Activated CD8-positive, alpha-beta memory T cell treated with anti-CD3 and anti-CD28 coated beads, Interleukin-2, amount 10 ng/mL, durations not matched to agents 7 days and 5 days (primary cell): ENCODE measurements at places on chromosomes 12 and 14. TPM values are rescaled to one million over a fixed set of nuclear protein-coding genes. Genes with fewer than 3 reads are reported as not detected.

DNA sequence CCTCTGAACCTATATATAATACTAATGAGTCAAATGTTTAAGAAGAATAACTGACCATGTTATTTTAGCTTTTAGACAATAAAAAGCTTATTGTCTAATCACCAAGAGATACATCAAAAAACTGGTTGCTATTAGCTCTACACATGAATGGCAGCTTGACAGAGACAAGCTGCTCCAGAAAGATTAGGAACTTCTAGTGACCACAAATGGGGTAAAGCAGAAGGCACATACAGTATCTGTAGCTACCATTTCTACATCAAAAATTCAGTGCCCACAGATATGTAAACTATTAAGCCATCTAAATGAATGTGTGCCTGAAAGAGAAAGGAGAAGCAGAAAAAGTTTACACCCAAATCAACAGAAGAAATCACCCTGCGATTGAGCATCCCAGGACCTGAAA lies 2.4 kb downstream of the AREL1 start:
- H3K27ac ChIP-seq = no peak overlapping the region
- peaks cover 44% of the 10 kb centered on the region for H3K4me1 ChIP-seq
- no peak for DNase-seq
- no peaks in the 10 kb centered on the region for H3K27me3 ChIP-seq
- H3K36me3 ChIP-seq = peaks cover 6% of the 10 kb centered on the region
- peak overlapping the region; percentile 23 for H3K4me3 ChIP-seq

- no peaks in the 10 kb centered on the region for H3K36me3 ChIP-seq
- H3K4me3 ChIP-seq = no peak overlapping the region
- H3K4me1 ChIP-seq = no peaks in the 10 kb centered on the region
- DNase-seq = no peak
- H3K27ac ChIP-seq = no peak overlapping the region
- no peaks in the 10 kb centered on the region for H3K27me3 ChIP-seq
These were observed 255.2 kb downstream of the SOX5 start for GRCh38 chr12:23694307-23694706.

DNA sequence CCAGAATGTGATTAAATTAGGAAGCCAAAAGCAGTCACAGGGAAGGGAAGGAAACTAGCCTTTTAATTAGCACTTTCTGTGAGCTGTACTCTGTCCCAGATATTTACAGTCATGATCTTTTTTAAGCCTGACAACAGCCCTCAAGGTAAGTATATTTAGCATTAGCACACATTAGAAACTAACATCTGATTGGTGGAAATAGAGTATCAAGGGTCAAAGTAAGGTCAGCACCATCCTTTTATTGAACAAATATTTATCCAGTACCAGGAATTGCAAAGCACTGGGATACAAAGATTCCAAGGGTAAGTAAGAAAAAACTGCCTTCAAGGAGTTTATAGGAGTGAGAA lies 28.2 kb downstream of the RPGRIP1 start:
- H3K27me3 ChIP-seq = peaks cover 16% of the 10 kb centered on the region
- peak overlapping the region; percentile 35 for H3K4me3 ChIP-seq

DNA sequence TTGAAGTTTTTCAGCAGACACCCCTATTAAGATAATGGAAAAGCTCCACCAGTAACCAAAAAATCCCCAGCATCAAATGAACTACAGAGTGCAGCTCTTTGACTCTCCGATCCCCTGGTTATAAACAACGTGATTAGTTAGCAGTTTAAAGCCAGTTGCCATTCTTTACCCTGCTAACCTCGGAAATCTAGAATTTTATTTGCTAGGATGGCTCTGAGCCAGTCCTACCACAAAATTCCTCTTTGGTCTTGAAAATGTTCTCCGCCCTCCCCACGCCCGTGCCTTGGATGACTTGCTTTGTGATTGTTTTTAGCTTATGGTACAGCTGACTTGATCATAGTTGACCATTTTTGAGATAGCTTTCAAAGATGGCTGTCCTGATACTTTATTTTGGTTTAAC lies 1.2 kb downstream of the KLHDC2 start:
- peak overlapping the region; percentile 87 for H3K4me3 ChIP-seq
- no peaks in the 10 kb centered on the region for H3K27me3 ChIP-seq
- H3K27ac ChIP-seq = peak overlapping the region; percentile 97
- no peak for DNase-seq
- H3K36me3 ChIP-seq = peaks cover 3% of the 10 kb centered on the region

DNA sequence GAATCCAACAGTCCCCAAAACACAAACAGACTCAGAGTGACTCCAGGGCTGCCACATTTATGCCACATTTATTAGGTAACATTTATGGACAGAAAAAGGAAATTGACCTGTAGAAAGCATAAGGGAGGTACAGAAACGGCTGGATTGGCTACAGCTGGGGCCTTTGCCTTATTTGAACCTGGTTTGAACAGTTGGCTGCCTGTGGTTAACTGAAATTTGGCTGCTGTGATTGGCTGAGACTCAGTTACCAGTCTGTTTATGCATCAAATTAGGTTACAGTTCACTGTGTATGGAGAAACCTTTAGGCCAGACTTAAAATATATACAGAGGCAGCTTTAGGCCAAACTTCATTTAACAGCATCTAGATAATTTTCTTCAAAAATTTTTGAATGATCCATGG lies 27.8 kb upstream of the PCNX1 start:
- DNase-seq = no peak
- H3K4me3 ChIP-seq = no peak overlapping the region
- H3K36me3 ChIP-seq = no peaks in the 10 kb centered on the region
- H3K27me3 ChIP-seq = no peaks in the 10 kb centered on the region
- H3K27ac ChIP-seq = no peak overlapping the region
- H3K4me1 ChIP-seq = peaks cover 33% of the 10 kb centered on the region

DNA sequence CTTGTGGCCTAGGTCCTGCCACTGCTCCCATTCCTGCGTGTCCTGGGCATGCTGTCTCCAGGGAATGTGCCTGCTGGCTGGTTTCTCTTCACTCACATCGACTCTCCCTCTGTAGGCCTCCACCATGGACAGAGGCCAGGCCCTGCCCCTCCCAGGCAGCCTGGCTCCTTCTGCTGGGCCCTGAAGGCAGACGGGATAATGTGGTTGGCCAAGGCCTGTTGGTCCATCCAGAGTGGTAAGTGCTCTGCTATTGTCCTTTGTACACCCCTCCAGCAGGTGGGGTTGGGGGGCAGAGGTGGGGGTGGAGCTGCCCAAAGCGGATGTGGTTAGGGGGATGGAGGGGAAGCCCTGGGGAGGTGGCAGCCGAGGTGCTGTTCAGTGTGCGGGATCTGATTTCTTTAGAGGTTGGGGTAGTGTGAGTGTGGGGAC lies 9.5 kb upstream of the NR4A1 start:
- peak overlapping the region; percentile 45 for H3K27ac ChIP-seq
- no peaks in the 10 kb centered on the region for H3K36me3 ChIP-seq
- H3K27me3 ChIP-seq = peaks cover 4% of the 10 kb centered on the region
- peak; percentile 67 for DNase-seq
- no peak overlapping the region for H3K4me3 ChIP-seq

DNA sequence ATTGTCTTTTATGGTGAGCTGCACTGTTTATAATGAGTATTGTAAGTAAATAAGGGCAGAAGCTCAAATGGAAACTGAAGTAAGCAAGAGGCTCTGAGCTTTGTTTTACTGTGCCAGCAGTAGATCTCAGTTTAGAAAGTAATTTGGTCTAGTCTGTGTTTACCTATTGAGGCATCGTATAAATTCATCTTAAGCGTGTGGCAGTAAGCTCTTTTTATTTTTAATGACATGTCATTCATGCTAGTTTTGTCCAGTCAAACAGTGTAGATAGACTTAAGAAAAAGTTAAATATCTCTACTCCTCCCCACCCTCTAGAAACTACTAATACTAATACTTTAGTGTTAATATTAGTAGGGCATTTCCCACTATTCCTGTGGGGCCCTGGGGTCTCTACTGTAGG lies 2.0 kb downstream of the ANO6 start:
- peak overlapping the region; percentile 94 for H3K4me3 ChIP-seq
- H3K36me3 ChIP-seq = peaks cover 6% of the 10 kb centered on the region
- no peak overlapping the region for H3K27ac ChIP-seq
- no peak for DNase-seq

DNA sequence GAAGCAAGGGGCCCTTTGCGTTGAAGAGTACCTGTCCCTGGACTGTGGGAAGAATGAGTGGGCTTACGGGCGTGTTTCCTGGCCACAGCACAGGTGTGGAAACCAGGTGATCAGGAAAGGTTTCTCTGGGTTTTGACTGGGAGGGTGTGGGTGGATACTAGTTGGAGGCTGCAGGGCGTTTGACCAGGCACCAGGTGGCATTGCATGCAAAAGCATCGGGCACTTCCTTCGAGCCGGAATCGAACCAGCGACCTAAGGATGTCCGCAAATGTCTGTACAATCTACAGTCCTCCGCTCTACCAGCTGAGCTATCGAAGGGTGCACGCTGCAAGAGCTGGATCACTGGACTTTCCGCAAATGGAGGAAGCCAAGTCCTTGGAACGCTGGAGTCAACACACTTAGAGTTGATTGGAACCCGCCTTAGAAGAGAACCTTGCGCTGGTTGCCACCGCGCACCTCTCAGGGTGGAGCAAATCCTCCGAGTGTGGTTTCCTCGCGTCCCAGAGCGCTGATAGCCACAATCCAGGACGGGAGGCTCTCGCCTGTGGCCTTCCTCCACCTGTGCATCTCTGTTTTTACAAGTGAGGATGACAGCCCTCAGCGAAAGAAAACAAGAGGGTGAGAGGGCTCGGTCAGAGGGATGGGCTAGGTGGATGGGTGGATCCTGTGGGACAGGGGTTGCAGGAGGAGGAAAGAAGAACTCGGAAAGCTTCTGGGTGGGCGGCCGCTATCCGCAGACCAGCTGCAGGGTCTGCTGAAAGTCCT lies 21.2 kb upstream of the RNASE4 start:
- H3K36me3 ChIP-seq = peaks cover 7% of the 10 kb centered on the region
- peak overlapping the region; percentile 78 for H3K4me3 ChIP-seq
- peak overlapping the region; percentile 28 for H3K27ac ChIP-seq
- H3K4me1 ChIP-seq = peaks cover 49% of the 10 kb centered on the region
- H3K27me3 ChIP-seq = peaks cover 32% of the 10 kb centered on the region
- DNase-seq = peak; percentile 90

GRCh38 chr12:14157088-14157747 lies 175.8 kb upstream of the GRIN2B start:
- no peaks in the 10 kb centered on the region for H3K36me3 ChIP-seq
- no peak overlapping the region for H3K4me3 ChIP-seq
- DNase-seq = no peak
- H3K4me1 ChIP-seq = no peaks in the 10 kb centered on the region

GRCh38 chr12:115422845-115423545 lies 739.0 kb upstream of the TBX3 start:
- no peak overlapping the region for H3K27ac ChIP-seq
- H3K36me3 ChIP-seq = no peaks in the 10 kb centered on the region
- H3K27me3 ChIP-seq = no peaks in the 10 kb centered on the region

DNA sequence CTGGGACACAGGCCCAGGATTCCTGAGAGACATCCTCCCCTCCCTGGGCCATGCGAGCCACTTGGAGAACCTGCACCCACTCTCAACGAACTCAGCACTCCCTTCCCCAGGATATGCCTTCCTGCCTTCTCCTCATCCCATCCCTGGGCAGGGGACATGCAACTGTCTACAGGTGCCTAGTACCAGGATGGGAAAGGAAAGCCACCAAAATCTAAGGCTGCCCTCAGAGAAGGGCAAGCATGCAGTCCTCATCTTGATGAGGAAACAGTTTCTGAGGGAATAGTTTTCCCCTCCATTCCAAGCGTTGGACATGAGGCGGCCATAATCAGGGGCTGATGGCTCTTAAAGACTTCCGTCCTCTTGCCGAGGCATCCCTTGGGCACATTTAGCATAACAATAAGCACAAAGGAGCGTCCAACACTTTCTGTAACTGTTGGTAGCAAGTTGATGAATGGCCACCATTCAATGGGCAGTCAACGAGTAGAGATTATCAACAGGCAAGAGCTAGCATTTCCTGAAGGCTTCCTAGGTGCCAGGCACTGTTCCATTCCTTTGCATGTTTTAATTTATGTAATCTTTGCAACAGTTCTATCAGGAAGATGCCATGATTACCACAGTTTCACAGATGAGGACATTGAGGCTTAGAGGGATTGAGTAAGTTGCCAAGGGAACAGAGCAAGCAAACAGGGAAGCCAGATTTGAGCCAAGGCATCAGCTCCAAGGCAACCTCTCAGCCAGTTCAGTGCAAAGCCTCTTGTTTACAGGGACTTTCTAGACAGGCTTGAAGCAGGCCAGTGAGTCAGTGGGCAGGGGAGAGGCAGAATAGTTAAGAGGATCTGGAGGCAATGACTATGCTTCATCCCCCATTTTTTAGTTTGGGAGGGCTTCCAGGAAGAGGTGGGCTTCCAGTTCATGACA lies 105.1 kb downstream of the SINHCAF start:
- no peaks in the 10 kb centered on the region for H3K36me3 ChIP-seq
- H3K27me3 ChIP-seq = peaks cover 7% of the 10 kb centered on the region
- H3K27ac ChIP-seq = no peak overlapping the region
- no peak for DNase-seq
- H3K4me3 ChIP-seq = no peak overlapping the region

GRCh38 chr12:87804386-87804785 lies 224.8 kb downstream of the C12orf50 start:
- DNase-seq = no peak
- no peaks in the 10 kb centered on the region for H3K36me3 ChIP-seq
- no peak overlapping the region for H3K4me3 ChIP-seq
- H3K27ac ChIP-seq = no peak overlapping the region
- H3K4me1 ChIP-seq = no peaks in the 10 kb centered on the region

GRCh38 chr12:47080725-47081502 lies 1.2 kb upstream of the AMIGO2 start:
- peak; percentile 81 for DNase-seq
- peaks cover 77% of the 10 kb centered on the region for H3K4me1 ChIP-seq
- peak overlapping the region; percentile 80 for H3K27ac ChIP-seq
- peak overlapping the region; percentile 86 for H3K4me3 ChIP-seq

- no peak overlapping the region for H3K27ac ChIP-seq
- H3K36me3 ChIP-seq = no peaks in the 10 kb centered on the region
- H3K27me3 ChIP-seq = peaks cover 62% of the 10 kb centered on the region
These were observed 87.7 kb downstream of the SAMD4A start for GRCh38 chr14:54654605-54655004.

- H3K4me1 ChIP-seq = peaks cover 20% of the 10 kb centered on the region
- H3K27me3 ChIP-seq = peaks cover 5% of the 10 kb centered on the region
- DNase-seq = no peak
- no peak overlapping the region for H3K27ac ChIP-seq
These were observed 201.2 kb upstream of the SFSWAP start for GRCh38 chr12:131509701-131510100.

GRCh38 chr12:29082522-29082921 lies 66.6 kb upstream of the FAR2 start:
- no peak overlapping the region for H3K4me3 ChIP-seq
- peaks cover 25% of the 10 kb centered on the region for H3K27me3 ChIP-seq
- peaks cover 2% of the 10 kb centered on the region for H3K36me3 ChIP-seq
- DNase-seq = no peak

- H3K27ac ChIP-seq = no peak overlapping the region
- peaks cover 3% of the 10 kb centered on the region for H3K36me3 ChIP-seq
- no peak overlapping the region for H3K4me3 ChIP-seq
- H3K27me3 ChIP-seq = no peaks in the 10 kb centered on the region
These were observed 66.3 kb downstream of the RBM19 start for GRCh38 chr12:113899561-113900471.

The CCDC196 gene
- not detected for total RNA-seq

The CD9 gene
- total RNA-seq = 3.8 TPM

The GDF3 gene
- total RNA-seq = not detected

The DEGS2 gene
- total RNA-seq = not detected

The DPPA3 gene
- not detected for total RNA-seq

The CD163L1 gene
- total RNA-seq = not detected

The SNW1 gene
- total RNA-seq = 112 TPM

The MSI1 gene
- total RNA-seq = 0.07 TPM

The STX2 gene
- total RNA-seq = 17.2 TPM

The NINJ2 gene
- 6.8 TPM for total RNA-seq

The GUCY2C gene
- not detected for total RNA-seq
